ENCODE measurements at places on chromosomes 11 and 22.

GRCh38 chr11:124070915-124071622 lies 29.9 kb upstream of the OR10G7 start:
- peak; percentile 38 for DNase-seq

DNA sequence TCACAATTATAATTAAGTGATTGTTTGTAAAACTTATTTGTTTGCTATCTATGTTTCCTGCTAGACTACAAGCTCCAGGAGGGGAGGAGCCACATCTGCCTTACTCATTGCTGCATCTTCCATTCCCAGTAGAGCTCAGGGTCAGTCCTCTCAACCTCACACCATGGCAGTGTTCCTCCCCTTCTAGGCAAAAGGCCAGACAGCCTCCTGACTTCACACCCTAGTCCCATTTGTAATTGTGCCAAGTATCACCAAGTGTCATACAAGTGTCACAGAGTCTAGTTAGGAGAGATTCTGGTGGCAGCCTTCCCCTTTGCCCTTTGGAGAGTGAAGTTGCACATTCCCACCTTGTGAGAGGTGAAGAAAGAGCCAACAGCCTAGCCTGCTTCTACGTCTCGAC lies 490.4 kb downstream of the INSC start:
- no peak for DNase-seq

- no peak for DNase-seq
These were observed 109.3 kb downstream of the ARL14EP start for GRCh38 chr11:30432178-30432577.

GRCh38 chr11:11084337-11084736 lies 226.5 kb upstream of the ZBED5 start:
- DNase-seq: no peak

GRCh38 chr11:96257036-96257435 lies 86.0 kb downstream of the MAML2 start:
- DNase-seq: no peak

Data from SIG-M5 (cell line).